GM23248 (cell line): ENCODE measurements at places on chromosomes 2 and 18. TPM values are rescaled to one million over a fixed set of nuclear protein-coding genes. Genes with fewer than 3 reads are reported as not detected.

- DNase-seq = peak; percentile 37
Measured at GRCh38 chr18:73118121-73118816, 250.5 kb upstream of the NETO1 start.

DNA sequence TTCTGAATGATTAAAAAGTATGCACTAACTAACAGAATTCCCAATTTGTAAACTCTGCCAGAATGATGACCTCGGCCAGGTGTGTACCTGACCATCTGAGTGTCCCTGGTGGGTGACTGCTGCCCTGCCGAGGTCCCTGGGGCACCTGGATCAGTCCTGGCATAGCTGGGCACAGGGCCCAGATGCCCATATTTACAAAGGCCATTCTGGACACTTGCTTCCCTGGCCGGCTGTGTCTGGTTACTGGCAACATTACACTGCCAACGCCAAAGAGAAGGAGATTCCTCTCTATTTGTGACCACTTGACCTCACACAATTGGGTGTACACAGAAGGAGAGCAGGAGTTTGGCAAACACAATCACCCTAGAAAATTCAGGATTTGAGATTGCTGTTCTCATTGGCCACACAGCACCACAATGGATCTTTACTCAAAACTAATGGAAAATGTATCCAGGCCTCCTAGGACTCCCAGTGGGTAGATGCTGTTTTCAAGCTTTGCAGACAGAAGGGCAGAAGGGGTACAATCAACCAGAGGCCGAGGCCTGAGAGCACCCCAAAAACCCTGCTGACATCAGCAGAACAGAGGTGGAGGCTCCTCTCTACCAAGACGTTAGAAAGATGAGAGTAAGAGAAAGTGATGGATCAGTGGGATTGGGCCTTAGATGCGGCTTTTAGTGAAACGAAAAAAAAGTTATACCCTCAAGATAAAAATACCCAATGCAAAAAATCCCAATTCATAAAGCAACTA is 58.3 kb upstream of the PXDN start:
- no peak for DNase-seq

- DNase-seq = no peak
Measured at GRCh38 chr18:47615043-47615442, 315.4 kb downstream of the SMAD2 start.

DNA sequence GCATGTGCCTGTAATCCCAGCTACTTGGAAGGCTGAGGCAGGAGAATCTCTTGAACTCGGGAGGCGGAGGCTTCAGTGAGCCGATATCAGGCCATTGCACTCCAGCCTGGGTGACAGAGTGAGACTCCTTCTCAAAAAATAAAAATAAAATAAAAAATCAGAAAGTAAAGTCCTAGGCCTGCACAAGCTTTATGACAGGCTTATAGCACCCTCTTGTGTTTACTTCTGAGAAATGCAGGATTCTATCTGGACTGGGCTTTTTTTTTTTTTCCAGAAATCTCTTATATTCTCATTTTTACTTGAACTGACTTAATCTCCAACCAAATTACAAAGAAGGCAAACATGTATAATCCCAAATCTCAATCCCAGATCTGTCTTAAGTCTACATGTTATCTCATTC is 26.1 kb upstream of the REG3G start:
- DNase-seq = peak; percentile 35

The ABI2 gene
- total RNA-seq = 28.0 and 30.1 TPM in 2 replicates

The ANKRD53 gene
- not detected in 2 replicates for total RNA-seq

The SOWAHC gene
- total RNA-seq = 43.6 and 46.0 TPM in 2 replicates

The ALLC gene
- total RNA-seq = not detected in 2 replicates

The CXCR1 gene
- total RNA-seq = not detected in 2 replicates

DNA sequence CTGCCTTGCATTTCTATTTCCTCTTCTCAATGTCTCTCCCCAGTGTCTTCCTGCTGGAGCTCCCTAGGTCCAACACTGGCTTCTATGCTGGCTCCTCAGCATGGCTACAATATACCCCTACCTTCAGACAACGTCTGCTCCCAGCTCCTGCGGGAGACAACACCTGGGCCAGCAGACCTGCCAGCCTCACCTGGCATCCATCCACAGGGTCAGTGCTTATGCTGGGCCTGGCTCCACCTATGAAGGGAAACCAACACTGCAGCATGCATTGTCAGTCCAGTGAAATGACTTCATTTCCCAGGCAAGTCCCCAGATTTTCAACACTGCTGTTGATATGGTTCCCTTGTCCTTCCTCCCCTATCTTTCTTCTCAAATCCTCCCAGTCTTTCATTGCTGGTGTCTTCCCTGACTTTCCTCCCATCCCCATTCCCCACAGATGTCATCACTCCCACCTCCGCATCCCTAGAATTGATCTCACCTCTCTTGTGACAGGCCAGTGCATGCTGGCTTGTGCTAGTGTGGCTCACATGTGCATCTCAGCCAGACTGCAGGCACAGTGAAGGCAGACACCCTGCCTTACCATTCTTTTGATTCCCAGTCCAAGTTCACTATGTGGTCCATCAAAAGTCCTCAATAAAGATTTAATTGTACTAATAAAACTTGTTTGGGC is 98.0 kb downstream of the MYO5B start:
- no peak for DNase-seq

The TUBA4B gene
- total RNA-seq = not detected in 2 replicates
